Gastrocnemius medialis (tissue), 4 donors: ENCODE measurements at places on chromosomes 4 and X. TPM values are rescaled to one million over a fixed set of nuclear protein-coding genes. Genes with fewer than 3 reads are reported as not detected.
A peak's percentile ranks its signal among the peaks of the same experiment; 100 is the strongest.

DNA sequence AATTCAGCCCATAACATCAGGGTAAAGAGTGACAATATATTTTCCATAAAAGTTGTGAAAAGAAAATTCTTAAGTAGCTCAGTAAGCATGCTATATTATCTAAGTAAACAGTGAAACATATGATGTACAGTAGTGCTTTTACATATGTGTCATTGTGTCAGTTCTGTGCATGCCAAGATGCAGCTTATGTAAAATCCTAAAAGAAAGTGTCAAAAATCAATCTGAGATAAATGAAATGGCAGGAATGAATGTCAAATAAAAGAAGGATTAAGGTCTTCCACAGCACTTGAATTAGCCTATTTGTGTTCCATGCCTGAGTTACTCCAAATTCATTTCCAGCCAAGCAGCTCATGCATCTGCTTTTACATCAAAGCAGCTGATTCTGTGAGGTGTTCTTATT lies 452.7 kb upstream of the HS3ST1 start:
- no peak for DNase-seq

The SYNPO2 gene
- 4,186 TPM for total RNA-seq

DNA sequence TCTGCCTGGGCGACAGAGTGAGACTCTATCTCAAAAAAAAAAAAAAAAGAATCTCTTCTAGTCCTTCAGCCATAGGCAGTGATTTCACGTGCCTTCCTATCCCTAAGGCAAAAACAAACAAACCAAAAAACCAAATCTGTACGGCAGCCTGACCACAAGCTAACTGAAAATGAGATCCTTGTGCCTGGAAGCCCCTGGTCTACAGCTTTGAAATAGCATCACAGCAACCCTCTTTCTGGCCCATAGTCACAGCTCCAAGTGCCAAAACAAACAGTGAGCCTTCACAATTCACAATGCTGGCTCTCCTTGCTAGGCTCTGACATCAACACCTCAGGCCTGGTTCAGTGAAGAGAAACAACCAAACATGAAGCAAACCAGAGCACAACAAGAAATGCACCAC lies 46.1 kb downstream of the TMEM150C start:
- peak; percentile 15 for DNase-seq

The SLITRK4 gene
- total RNA-seq = 65.4 TPM

The PPP4R3C gene
- not detected for total RNA-seq

GRCh38 chr4:27819246-27819645 lies 958.6 kb downstream of the STIM2 start:
- no peak for DNase-seq

GRCh38 chr4:185115827-185116232 lies 27.2 kb upstream of the SLC25A4 start:
- DNase-seq = peak; percentile 45

The TMEM185A gene
- total RNA-seq = 8.5 TPM

DNA sequence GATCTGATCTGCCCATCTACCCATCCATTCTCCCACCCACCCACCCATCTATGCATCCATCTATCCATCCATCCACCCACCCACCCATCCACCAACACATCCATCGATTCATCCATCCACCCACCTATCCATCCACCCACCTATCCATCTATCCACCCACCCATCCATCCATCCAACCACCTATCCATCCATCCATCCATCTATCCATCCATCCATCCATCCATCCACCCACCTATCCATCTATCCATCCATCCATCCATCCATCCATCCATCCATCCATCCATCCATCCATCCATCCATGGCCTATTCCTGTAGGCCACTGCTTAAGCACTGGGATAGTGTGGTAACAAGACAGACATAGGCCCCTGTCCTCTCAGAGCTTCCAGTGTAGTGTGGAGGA lies 69.8 kb downstream of the SORCS2 start:
- DNase-seq = no peak

- DNase-seq = no peak
These were observed 166.0 kb downstream of the FBXO8 start for GRCh38 chr4:174117445-174117844.

- DNase-seq = no peak
These were observed 1630.7 kb upstream of the IGFBP7 start for GRCh38 chr4:58740897-58741296.

- no peak for DNase-seq
These were observed 1066.6 kb downstream of the PCDH18 start for GRCh38 chr4:136465691-136466090.

GRCh38 chrX:111854556-111855490 lies 21.2 kb upstream of the TRPC5OS start:
- no peak for DNase-seq

- DNase-seq = no peak
These were observed 179.1 kb downstream of the CBR4 start for GRCh38 chr4:168830777-168831512.

- DNase-seq = no peak
These were observed 37.0 kb upstream of the CD99L2 start for GRCh38 chrX:150935467-150935866.

GRCh38 chrX:31807165-31807564 lies 735.3 kb upstream of the FTHL17 start:
- DNase-seq = no peak

- no peak for DNase-seq
These were observed 18.9 kb downstream of the C4orf50 start for GRCh38 chr4:5999356-5999755.

- no peak for DNase-seq
These were observed 4.3 kb downstream of the SLC9A7 start for GRCh38 chrX:46754586-46755061.

- no peak for DNase-seq
These were observed 22.6 kb downstream of the BCLAF3 start for GRCh38 chrX:19968276-19968675.

The HERC5 gene
- 0.92 TPM for total RNA-seq

GRCh38 chr4:95715830-95716229 lies 124.1 kb upstream of the PDHA2 start:
- DNase-seq = no peak

DNA sequence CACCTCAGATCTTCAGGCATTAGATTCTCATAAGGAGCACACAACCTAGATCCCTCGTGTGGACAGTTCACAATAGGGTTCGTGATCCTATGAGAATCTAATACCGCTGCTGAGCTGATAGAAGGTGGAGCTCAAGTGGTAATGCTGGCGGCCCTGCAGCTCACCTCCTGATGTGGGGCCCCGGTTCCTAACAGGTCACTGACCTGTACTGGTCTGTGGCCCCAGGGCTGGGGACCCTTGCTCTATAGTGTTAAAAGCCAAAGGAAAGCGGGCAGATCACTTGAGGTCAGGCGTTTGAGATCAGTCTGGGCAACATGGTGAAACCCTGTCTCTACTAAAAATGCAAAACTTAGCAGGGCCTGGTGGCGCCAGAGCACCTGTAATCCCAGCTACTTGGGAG lies 1047.0 kb upstream of the FTHL17 start:
- no peak for DNase-seq

The GABRA4 gene
- total RNA-seq = not detected

DNA sequence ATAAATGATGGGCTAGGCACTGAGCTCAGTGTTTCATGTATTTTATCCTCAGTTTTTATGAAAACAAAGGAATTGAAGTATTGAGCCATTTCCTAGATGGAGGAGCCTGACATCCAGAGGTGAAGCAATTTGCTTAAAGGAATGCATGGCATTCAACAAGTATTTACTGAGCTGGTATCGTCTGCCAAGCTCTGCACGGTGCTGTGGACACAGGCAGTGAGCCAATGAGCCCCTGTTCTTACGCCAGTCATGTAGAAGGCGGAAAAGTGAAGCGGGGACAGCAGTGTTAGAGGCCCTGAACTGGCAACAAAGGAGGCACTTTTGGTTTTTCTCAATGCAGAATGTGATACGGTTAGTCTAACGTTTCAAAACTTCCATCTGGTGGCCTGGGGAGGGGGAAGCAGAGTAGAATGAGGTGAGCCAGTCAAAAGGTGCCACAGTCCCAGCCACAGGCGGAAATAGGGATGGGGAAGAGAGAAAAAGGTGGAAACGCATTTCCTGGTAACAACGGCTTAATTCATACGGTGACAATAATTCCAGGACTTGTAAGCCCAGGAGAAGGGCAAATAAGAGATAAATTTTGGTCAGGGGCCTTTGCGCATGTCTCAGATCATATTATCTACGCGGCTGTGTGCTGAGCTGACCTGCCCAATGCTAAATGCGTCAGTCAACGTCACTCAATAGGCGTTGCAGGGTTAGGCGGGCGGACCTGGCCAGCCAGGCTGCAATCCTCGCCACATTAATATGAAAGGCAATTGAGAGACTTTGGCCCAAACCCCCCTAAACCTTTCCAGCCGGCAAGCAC lies 133.9 kb downstream of the AFAP1 start:
- no peak for DNase-seq

DNA sequence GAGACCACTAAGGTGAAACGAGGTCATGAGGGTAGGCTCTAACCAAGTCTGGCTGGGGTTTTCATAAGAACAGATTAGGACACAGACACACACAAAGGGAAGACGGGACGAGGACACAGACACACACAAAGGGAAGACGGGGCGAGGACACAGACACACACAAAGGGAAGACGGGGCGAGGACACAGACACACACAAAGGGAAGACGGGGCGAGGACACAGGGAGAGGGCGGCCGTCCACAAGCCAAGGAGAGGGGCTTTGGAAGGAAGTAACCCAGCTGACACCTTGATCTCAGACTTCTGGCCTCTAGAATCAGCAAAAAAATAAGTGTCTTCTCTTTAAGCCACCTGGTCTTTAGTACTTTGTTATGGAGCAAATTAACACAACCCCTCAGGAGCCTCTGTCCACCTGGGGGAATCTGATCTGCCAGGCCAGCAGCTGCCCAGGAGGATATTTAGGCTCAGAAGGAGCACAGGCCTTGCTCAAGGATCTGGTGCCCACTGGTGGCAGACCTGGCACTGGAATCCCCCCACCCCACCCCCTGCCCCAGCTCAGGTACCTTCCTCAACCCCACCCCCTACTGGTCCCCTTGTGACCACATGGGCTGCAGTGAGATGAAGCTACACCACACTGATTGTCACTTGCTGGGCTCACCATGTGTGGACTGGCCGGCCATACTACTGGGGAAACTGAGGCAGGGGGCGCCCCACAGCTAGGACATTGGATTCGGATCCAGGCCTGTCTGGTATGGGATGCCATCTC lies 2.8 kb downstream of the ABLIM2 start:
- peak; percentile 62 for DNase-seq
